ENCODE measurements at places on chromosomes 6 and 20.

DNA sequence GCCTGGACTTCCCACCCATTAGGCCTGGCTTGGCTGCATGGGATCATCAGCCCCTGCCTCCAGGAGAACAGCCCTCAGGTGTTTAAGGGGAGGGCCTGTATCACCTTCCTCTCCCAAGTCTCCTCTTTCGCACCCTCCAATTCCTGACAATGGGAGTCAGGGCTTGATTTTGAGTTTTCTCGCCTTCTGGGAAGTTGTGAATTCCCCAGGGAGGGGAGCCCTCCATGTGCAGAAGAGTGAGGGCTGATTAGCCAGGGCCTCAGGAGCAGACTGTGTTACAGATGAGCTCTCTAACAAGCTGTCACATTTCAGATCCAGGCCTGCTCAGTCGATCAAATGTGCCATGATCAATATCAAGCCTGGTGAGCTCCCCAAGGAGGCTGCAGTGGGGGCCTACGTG lies 42.4 kb downstream of the CNBD2 start:
- no peaks in the 10 kb centered on the region for H3K36me3 ChIP-seq
- H3K4me3 ChIP-seq: no peak overlapping the region
- no peak for DNase-seq
- no peaks in the 10 kb centered on the region for H3K4me1 ChIP-seq

DNA sequence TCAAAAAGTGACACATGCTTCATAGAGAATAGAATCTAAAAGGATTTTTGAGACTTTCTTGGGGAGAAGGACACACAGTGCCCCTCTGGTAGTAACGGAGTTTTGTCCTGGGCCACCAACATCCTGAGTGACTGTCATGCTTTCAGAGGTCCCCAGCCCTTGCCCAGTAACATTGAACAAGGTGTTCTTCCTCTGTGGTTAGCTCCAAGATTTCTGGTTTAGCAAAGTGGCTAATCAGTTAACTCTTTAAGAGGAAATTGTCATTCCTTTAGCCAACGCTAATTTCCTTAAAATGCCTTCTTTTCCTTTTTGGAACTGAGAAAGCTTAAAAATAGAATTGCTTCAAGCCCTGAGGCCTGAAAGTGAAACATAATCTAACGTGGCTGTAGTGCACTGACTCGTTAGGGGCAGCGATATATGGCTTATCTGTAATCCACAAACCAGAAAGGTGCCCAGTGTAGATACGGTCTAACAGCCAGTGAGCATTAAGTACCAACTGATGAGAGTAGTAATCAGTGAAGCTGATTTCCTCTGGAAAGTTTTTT lies 7.8 kb downstream of the E2F3 start:
- DNase-seq: no peak
- no peaks in the 10 kb centered on the region for H3K27me3 ChIP-seq
- no peaks in the 10 kb centered on the region for H3K36me3 ChIP-seq
- no peak overlapping the region for H3K27ac ChIP-seq
- H3K4me3 ChIP-seq: peak overlapping the region; percentile 12
- H3K4me1 ChIP-seq: no peaks in the 10 kb centered on the region

GRCh38 chr6:16344756-16345155 lies 106.4 kb downstream of the GMPR start:
- H3K27ac ChIP-seq: no peak overlapping the region
- no peak for DNase-seq
- no peaks in the 10 kb centered on the region for H3K4me1 ChIP-seq
- H3K4me3 ChIP-seq: no peak overlapping the region

- no peaks in the 10 kb centered on the region for H3K36me3 ChIP-seq
- H3K4me3 ChIP-seq: peak overlapping the region; percentile 95
- no peaks in the 10 kb centered on the region for H3K27me3 ChIP-seq
Observed at GRCh38 chr6:63572747-63573075, 431 bp downstream of the LOC128125822 start.

DNA sequence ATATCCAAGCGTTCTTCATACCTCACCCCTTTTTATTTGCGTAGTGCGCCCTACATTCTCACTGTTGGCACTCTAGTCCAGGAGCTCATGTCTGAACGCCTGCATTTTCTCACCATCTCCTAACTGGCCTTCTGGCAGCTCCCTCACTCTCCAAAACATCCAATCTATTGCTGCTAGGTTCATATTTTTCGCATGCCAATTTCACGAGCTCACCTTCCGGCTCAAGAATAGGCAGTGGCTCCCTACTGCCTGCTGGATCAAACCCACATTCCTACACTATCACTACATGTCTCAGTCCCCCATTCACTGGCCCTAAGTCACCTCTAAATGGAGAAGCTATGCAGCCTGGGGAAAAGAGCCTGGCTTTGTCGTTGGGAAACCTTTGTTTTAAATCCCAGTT lies 115.0 kb downstream of the IPCEF1 start:
- H3K27ac ChIP-seq: no peak overlapping the region
- no peaks in the 10 kb centered on the region for H3K36me3 ChIP-seq
- no peaks in the 10 kb centered on the region for H3K27me3 ChIP-seq
- no peak overlapping the region for H3K4me3 ChIP-seq
- H3K4me1 ChIP-seq: no peaks in the 10 kb centered on the region

DNA sequence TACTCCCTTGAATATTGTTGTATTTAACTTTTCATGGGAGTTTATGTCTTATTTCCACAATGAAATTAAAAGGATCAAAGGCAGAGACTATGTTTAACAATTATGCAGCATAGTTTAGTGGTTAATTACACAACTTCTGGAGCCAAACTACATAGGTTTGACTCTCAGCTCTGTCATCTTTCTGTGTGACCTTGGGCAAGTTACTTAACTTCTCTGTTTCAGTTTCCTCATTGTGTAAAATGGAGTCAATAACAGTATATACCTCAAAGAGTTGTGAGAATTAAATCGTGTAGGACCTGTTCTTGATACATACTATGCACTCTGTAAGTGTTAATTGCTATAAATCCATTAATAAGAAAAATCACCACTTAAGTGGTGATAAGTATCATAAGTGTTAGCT lies 48.3 kb downstream of the BTBD9 start:
- no peak overlapping the region for H3K27ac ChIP-seq
- H3K4me3 ChIP-seq: no peak overlapping the region

DNA sequence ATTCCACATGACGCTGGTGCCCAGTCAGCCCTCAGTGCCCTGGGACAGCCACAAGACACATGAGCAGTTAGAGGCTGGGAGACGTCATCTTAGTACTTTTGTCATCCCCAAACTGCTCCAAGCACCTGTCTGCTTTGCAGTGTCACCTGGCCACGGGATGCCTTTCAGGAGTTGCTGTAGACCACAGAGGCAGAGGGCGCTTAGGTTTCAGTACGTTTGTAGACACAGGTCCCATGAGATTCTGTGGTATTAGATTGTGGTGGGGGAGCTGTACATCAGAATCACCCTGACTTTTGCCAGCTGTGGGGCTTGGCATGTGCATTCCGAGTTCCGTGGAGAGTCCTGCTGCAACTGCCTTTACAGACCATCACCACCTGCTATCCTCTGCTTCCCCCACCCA lies 16.7 kb downstream of the MAVS start:
- H3K36me3 ChIP-seq: no peaks in the 10 kb centered on the region
- no peak overlapping the region for H3K27ac ChIP-seq
- H3K4me3 ChIP-seq: no peak overlapping the region
- DNase-seq: no peak
- H3K27me3 ChIP-seq: no peaks in the 10 kb centered on the region

GRCh38 chr6:31351401-31352309 lies 5.3 kb downstream of the HLA-B start:
- H3K27ac ChIP-seq: no peak overlapping the region
- no peaks in the 10 kb centered on the region for H3K4me1 ChIP-seq
- no peaks in the 10 kb centered on the region for H3K27me3 ChIP-seq
- no peak overlapping the region for H3K4me3 ChIP-seq
- DNase-seq: no peak
- no peaks in the 10 kb centered on the region for H3K36me3 ChIP-seq

DNA sequence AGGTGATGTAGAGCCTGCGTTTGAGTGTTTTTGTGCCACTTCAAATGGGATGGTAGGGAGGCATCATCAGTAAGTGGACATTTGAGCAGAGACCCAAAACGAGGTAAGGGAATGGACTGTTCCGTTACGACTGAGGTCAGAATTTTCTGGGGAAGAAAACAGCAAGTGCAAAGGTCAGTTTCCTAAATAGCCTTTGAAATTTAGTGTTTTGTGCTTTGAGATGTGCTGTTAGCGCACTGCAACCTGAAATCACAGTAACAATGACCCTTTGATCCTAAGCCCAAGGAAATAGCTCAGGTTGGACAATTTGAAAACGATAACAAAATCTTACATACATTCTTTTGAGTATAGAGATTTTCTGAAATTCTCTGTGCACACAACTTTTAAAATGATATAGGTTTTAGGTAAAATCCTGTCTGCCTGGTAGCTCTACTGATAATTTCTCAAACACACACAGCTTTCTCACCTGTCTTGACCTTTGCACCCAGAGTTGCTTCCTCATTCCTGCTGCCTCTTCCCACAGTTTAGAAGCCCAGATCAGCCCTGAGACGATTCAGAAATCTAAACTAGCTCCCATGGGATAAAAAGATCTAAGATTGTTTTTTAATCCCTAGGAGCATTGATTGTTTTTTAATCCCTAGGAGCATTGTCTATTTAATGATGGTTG lies 22.1 kb downstream of the DCBLD1 start:
- no peaks in the 10 kb centered on the region for H3K36me3 ChIP-seq
- H3K4me1 ChIP-seq: no peaks in the 10 kb centered on the region
- no peak overlapping the region for H3K4me3 ChIP-seq
- H3K27ac ChIP-seq: no peak overlapping the region

GRCh38 chr6:28880894-28881780 lies 42.6 kb downstream of the TRIM27 start:
- peak overlapping the region; percentile 38 for H3K4me3 ChIP-seq
- no peaks in the 10 kb centered on the region for H3K27me3 ChIP-seq
- peak overlapping the region; percentile 54 for H3K27ac ChIP-seq
- DNase-seq: peak; percentile 75
- H3K36me3 ChIP-seq: no peaks in the 10 kb centered on the region
- H3K4me1 ChIP-seq: no peaks in the 10 kb centered on the region

- no peak overlapping the region for H3K27ac ChIP-seq
- no peak for DNase-seq
- no peak overlapping the region for H3K4me3 ChIP-seq
- no peaks in the 10 kb centered on the region for H3K4me1 ChIP-seq
- H3K27me3 ChIP-seq: no peaks in the 10 kb centered on the region
Observed at GRCh38 chr6:16496210-16496609, 257.8 kb downstream of the GMPR start.

- no peaks in the 10 kb centered on the region for H3K36me3 ChIP-seq
- peaks cover 12% of the 10 kb centered on the region for H3K4me1 ChIP-seq
Observed at GRCh38 chr6:34697544-34697836, 923 bp upstream of the ILRUN start.

- no peaks in the 10 kb centered on the region for H3K36me3 ChIP-seq
- no peak overlapping the region for H3K4me3 ChIP-seq
- H3K27me3 ChIP-seq: no peaks in the 10 kb centered on the region
- no peaks in the 10 kb centered on the region for H3K4me1 ChIP-seq
Observed at GRCh38 chr6:103715269-103715668, 1144.5 kb downstream of the HACE1 start.

DNA sequence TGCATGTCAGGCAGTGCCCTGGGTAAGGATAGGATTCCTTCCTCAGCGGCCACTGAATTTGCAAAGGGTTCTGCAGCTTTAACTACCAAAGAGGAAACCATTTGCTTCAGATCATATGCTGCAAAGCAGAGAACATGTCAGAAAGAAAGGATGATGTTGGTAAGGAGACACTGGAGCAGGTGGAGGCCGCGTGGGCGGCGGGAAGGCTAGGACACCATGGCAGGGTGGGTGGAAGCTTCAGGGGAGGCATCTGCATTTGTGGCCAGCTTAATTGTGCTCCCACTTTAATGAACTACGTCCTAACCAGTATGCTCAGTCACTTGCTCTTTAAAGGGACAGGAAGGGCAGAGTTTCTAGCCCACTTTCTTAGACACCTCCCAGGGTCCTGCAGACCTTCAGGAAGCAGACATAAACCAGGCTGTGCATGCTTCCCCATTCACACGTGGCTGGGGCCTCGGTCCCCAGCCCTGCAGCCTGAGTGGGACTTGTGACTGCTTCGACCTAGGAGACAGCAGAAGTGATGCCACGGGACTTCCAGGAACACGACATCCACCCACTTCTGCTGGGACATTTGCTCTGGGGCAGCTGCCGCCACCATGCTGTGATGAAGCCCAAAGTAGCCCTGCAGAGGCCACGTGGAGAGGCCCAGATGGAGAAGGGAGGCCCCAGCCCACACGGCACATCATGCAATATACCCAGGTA lies 76.1 kb downstream of the GINS1 start:
- no peak overlapping the region for H3K27ac ChIP-seq
- no peaks in the 10 kb centered on the region for H3K4me1 ChIP-seq
- H3K27me3 ChIP-seq: no peaks in the 10 kb centered on the region
- DNase-seq: no peak

DNA sequence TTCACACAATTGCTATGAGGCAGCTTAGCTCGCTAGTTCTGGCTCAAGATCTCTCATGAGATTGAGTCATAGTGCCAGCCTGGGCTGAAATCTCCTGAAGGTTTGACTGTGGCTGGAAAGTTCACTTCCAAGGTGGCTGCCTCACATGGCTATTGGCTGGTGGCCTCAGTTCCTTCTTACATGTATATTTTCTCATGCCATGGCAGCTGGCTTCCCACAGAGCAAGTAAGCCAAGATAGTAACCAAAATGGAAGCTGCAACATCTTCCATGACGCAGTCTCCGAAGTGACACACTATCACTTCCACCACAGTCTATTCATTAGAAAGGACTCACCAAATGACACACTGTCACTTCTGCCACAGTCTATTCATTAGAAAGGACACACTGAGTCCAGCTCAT lies 160.4 kb upstream of the PRDM1 start:
- H3K4me1 ChIP-seq: no peaks in the 10 kb centered on the region
- H3K27ac ChIP-seq: no peak overlapping the region
- H3K27me3 ChIP-seq: no peaks in the 10 kb centered on the region

DNA sequence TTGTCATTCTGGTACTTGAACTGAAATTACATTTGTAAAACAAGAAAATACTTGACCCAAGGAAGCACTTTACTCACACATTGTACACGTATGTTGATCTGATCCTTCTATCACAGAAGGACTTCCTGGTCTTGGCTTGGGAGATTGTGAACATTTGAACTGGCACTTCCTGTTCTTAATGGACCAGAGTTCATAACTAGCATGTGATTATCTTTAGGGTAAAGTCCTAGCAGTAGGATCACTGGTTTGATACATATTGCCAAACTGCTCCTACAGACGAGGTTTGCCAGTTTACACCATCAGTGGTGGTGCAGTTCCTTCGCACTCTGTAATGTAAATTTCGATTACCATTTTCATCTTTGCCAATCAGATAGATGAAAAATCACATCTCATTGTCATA lies 12.7 kb downstream of the HECA start:
- H3K36me3 ChIP-seq: no peaks in the 10 kb centered on the region
- H3K27ac ChIP-seq: no peak overlapping the region
- no peak for DNase-seq
- H3K27me3 ChIP-seq: no peaks in the 10 kb centered on the region

DNA sequence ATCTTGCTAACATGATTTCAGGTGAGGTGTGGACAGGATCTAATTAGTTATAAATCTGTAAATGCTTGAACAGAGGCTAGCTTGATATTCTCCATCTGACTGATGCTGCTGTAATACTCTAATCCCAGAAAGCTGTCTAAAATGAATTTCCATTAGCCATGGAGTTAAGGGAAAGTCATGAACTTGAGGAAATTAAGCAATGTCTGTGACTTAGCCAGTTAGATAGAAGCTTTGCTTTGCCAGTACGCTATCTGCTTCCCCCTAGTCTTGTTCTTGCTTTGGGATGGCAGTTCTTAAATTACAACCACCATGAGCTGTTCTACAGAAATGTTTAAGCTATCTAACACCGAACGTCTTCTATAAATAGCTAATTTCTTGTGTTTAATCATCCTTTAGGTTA lies 195.7 kb downstream of the PRL start:
- H3K27ac ChIP-seq: no peak overlapping the region
- no peaks in the 10 kb centered on the region for H3K36me3 ChIP-seq
- no peak for DNase-seq
- H3K4me3 ChIP-seq: no peak overlapping the region
- H3K27me3 ChIP-seq: no peaks in the 10 kb centered on the region
